ENCODE measurements at places on chromosomes 12 and 14. TPM values are rescaled to one million over a fixed set of nuclear protein-coding genes. Genes with fewer than 3 reads are reported as not detected.
A peak's percentile ranks its signal among the peaks of the same experiment; 100 is the strongest.

Gene VAMP1
- 52.3 TPM for total RNA-seq

Gene AVPR1A
- not detected for total RNA-seq

Gene WNT5B
- total RNA-seq, result not detected

- no peaks in the 10 kb centered on the region for H3K36me3 ChIP-seq
- H3K4me3 ChIP-seq, result no peak overlapping the region
- peaks cover 24% of the 10 kb centered on the region for H3K27me3 ChIP-seq
- H3K4me1 ChIP-seq, result no peaks in the 10 kb centered on the region
These were observed 4.2 kb upstream of the TRHDE start for GRCh38 chr12:72267974-72268373.

GRCh38 chr14:73502017-73502619 lies 11.4 kb downstream of the RIOX1 start:
- H3K27me3 ChIP-seq, result no peaks in the 10 kb centered on the region
- peaks cover 12% of the 10 kb centered on the region for H3K36me3 ChIP-seq
- DNase-seq, result no peak
- H3K4me1 ChIP-seq, result no peaks in the 10 kb centered on the region

Gene GLIPR1L2
- total RNA-seq, result 0.50 TPM

- no peak for DNase-seq
- no peak overlapping the region for H3K27ac ChIP-seq
- H3K4me3 ChIP-seq, result no peak overlapping the region
- H3K36me3 ChIP-seq, result no peaks in the 10 kb centered on the region
These were observed 193.7 kb downstream of the KIF26A start for GRCh38 chr14:104331871-104332605.

- H3K27me3 ChIP-seq, result no peaks in the 10 kb centered on the region
- peaks cover 20% of the 10 kb centered on the region for H3K4me1 ChIP-seq
- no peaks in the 10 kb centered on the region for H3K36me3 ChIP-seq
- no peak overlapping the region for H3K4me3 ChIP-seq
- H3K27ac ChIP-seq, result no peak overlapping the region
These were observed 322.4 kb downstream of the BCL11B start for GRCh38 chr14:98949481-98950135.

Gene DUSP6
- 60.9 TPM for total RNA-seq

GRCh38 chr14:92914087-92914656 lies 8.8 kb upstream of the CHGA start:
- H3K27ac ChIP-seq, result no peak overlapping the region
- H3K36me3 ChIP-seq, result no peaks in the 10 kb centered on the region
- H3K4me3 ChIP-seq, result no peak overlapping the region
- H3K4me1 ChIP-seq, result no peaks in the 10 kb centered on the region
- peak; percentile 73 for DNase-seq
- peaks cover 16% of the 10 kb centered on the region for H3K27me3 ChIP-seq

DNA sequence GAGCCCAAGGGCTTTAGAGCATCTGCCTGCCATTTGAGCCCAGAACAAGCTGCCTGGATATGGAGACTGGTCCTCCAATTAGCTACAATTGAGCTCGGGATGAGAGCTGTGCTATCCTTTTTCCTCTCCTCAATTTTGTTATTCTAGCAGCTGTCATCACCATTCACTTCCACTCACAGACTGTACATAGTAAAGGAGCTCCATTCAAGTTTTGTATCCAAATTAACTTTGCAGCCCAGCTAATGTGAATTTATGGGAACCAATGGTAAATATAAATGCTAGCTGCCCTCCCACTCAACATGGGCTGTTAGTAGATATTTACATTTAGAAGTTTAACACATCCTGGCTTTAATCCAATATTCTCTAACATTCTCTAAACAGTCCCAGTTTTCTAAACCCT lies 44.6 kb downstream of the BMP4 start:
- no peaks in the 10 kb centered on the region for H3K36me3 ChIP-seq
- DNase-seq, result no peak
- H3K27me3 ChIP-seq, result no peaks in the 10 kb centered on the region
- no peak overlapping the region for H3K4me3 ChIP-seq
- no peaks in the 10 kb centered on the region for H3K4me1 ChIP-seq

GRCh38 chr12:71472441-71472911 lies 32.9 kb downstream of the LGR5 start:
- H3K36me3 ChIP-seq, result no peaks in the 10 kb centered on the region
- no peak for DNase-seq
- no peaks in the 10 kb centered on the region for H3K4me1 ChIP-seq
- H3K27me3 ChIP-seq, result peaks cover 4% of the 10 kb centered on the region

DNA sequence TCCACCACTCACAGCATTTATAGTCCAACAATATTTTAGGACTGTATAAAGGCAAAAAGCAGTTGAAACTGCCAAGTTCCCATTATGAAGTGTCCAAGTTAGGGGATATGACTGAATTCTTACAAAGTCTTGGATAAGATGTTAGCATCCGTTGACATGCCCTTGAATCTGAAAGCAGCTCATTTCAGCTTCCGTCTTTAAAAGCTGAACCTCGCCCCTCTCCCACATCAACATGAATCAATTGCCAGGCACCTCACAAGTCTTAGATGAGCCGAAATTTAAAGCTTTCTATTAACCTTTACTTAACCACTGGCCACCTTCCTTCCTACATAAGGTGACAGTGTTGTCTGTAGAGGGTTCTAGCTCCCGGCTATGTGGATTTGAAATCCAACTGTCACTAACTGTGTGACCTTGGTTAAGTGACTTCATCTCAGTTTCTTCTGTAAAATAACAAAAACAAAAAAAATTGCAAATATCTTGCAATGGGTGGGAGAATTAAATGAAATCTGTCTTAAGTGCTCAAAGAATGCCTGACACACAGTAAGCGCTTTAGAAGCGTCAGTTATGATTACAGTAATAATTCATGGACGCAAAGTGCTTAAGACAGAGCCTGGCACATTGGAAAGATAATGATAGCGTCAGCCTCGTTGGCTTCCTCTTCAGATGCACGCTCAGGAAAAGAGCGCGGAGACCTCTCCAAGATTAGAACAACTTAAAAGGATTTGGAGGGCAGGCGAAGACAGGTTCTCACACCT lies 1.2 kb downstream of the PPP1CC start:
- H3K4me3 ChIP-seq, result peak overlapping the region; percentile 98
- H3K36me3 ChIP-seq, result peaks cover 41% of the 10 kb centered on the region
- H3K27me3 ChIP-seq, result no peaks in the 10 kb centered on the region
- peak; percentile 42 for DNase-seq
- peak overlapping the region; percentile 99 for H3K27ac ChIP-seq

Gene MYF5
- not detected for total RNA-seq

GRCh38 chr12:54723379-54724256 lies 75.5 kb upstream of the DCD start:
- peak; percentile 30 for DNase-seq
- no peaks in the 10 kb centered on the region for H3K4me1 ChIP-seq
- H3K27ac ChIP-seq, result no peak overlapping the region

DNA sequence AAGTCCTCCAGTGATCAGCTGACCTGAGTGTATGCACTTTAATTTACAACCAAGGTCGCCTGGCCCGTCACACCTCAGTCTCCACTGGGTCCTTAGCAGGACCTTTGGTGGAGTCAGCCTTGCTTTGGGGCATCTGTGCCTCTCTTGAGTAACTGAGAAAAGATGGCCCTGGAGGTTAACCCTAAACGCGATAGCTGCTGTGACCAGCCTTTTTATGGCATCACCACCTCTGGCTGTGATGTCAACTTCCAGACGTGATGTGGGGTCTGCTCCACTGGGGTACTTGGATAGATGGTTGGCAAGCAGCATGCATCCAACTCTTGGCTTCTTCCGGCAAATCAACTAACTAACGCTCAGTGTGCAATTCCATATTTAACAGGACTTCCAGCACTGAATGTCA lies 122.8 kb upstream of the RTL1 start:
- no peaks in the 10 kb centered on the region for H3K4me1 ChIP-seq
- no peaks in the 10 kb centered on the region for H3K27me3 ChIP-seq
- H3K4me3 ChIP-seq, result no peak overlapping the region
- no peak for DNase-seq

GRCh38 chr12:107447336-107447735 lies 238.3 kb upstream of the PWP1 start:
- no peaks in the 10 kb centered on the region for H3K4me1 ChIP-seq
- no peak overlapping the region for H3K27ac ChIP-seq
- peaks cover 1% of the 10 kb centered on the region for H3K36me3 ChIP-seq
- no peak overlapping the region for H3K4me3 ChIP-seq

DNA sequence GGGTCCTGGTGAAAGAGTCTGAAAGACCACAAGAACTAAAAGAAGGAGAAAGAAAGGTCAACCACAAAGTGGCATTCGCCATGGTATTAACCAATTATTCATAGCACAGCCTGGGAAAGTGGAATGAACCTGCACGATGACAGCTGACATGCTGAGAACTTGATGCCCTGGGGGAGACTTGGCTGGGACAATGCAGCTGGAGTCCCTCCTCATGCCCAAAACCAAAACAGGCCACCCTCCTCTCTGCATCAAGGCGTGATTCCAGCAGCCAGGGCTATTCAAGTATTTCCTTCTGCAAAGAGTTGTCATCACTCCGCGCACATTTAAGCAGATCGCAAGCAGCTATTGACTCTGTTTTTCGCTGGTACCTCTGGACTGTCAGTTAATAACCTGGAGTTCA lies 167.1 kb upstream of the NOS1 start:
- no peaks in the 10 kb centered on the region for H3K27me3 ChIP-seq
- no peak overlapping the region for H3K27ac ChIP-seq
- no peak overlapping the region for H3K4me3 ChIP-seq
- no peaks in the 10 kb centered on the region for H3K4me1 ChIP-seq
- DNase-seq, result no peak

Gene TMTC1
- total RNA-seq, result 0.04 TPM

DNA sequence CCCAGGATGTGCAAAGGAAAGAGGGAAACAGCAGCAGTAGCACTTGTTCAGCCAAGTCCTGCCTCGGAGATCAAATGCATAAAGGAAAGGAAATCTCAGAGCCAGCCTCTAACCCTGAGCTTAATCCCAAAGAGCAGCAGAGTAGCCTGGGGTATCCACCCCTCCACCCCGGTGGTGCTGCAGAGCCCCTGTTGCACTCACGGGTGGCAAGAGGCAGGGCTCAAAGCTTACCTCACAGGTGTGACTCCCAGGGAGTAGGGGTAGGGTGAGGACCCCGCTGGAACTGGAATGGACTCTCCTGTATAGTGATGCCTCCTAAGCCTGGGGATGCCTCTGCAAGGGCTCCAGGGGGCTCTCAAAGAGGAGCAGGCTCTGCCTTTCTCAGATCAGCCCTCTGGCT lies 211.1 kb downstream of the CACNA1C start:
- no peaks in the 10 kb centered on the region for H3K36me3 ChIP-seq
- peaks cover 6% of the 10 kb centered on the region for H3K4me1 ChIP-seq
- H3K27ac ChIP-seq, result no peak overlapping the region
- no peaks in the 10 kb centered on the region for H3K27me3 ChIP-seq

Gene RNASE3
- not detected for total RNA-seq

DNA sequence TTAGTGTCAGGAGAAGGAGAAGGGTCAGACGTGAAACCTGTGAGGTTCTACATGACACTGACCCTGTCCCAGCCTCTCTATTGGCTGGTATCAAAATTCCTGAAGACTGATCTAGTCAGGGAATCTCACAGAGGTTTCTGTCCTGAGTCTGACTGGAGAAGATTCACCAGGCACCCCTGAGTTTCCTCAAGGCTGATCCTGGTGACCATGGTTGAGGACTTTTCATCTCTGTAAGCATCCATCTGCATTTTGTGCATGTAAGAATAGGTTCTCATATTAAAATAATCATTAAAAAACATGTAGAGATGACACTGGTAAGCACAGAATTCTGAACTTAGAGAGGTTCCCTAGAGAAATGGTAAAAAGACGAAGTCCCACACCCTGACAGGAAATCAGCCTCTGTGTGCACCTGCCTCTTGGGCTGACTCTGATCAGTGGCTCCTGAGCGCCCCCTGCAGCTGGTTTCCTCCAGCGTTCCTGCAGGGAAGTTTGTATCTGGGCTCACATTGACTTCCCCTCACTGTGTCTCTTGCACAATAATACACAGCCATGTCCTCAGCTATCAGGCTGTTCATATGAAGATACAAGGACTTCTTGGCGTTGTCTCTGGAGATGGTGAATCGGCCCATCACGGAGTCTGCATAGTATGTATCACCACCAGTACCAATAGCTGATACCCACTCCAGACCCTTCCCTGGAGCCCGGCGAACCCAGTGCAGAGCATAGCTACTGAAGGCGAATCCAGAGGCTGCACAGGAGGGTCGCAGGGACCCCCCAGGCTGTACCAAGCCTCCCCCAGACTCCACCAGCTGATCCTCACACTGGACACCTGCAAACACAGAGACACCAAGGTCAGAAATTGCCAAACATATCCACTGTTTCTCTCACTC lies 991.9 kb downstream of the TMEM121 start:
- H3K4me1 ChIP-seq, result peaks cover 13% of the 10 kb centered on the region
- DNase-seq, result peak; percentile 92
- no peak overlapping the region for H3K4me3 ChIP-seq
- H3K36me3 ChIP-seq, result no peaks in the 10 kb centered on the region

Gene SERPINA5
- not detected for total RNA-seq

Gene PGAM5
- 74.0 TPM for total RNA-seq

DNA sequence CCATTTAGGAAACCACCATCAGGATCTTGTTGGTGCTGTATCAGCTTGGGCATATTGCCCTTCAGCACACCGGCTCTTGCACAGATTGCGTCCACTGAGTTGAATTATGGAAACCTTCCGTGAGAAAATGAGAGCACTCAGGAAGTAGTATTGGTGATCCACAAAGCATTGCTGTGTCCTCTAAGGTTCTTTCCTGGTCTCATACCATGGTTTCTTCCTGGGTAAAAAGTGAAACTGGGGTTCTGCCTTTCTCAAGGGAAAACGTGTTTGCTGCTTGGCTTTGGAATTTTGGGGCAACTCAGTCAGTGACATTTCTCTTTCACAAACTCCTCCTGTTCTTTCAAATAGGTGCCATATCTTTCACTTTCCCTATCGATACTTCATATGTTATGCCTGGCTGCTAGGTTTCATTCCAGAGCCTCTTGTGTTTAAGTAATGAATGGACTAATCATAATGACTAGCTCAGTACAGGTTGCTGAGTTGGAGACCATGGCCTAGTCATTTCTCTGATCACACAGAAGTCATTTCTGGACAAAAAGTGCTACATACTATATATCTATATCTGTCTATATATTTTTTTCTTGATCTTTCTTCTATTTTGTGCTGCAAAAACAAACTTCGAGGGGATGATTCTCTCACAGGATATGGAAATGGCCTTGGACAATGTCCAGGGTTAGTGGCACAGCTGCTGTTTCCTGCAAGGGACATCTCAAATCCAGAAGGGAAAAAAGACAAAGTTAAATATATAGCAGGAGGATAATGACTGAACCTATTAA lies 423.4 kb downstream of the ZFP36L1 start:
- peak; percentile 20 for DNase-seq
- H3K27me3 ChIP-seq, result no peaks in the 10 kb centered on the region
- peak overlapping the region; percentile 55 for H3K27ac ChIP-seq
- no peaks in the 10 kb centered on the region for H3K36me3 ChIP-seq
- H3K4me1 ChIP-seq, result peaks cover 46% of the 10 kb centered on the region

GRCh38 chr14:59176765-59177164 lies 11.7 kb upstream of the DAAM1 start:
- H3K4me3 ChIP-seq, result no peak overlapping the region
- no peak overlapping the region for H3K27ac ChIP-seq
- no peaks in the 10 kb centered on the region for H3K4me1 ChIP-seq
- H3K27me3 ChIP-seq, result peaks cover 4% of the 10 kb centered on the region

Gene KITLG
- total RNA-seq, result 0.23 TPM

Gene SAMD15
- total RNA-seq, result 0.25 TPM

Gene OR11G2
- not detected for total RNA-seq

GRCh38 chr12:125440399-125440798 lies 375.2 kb downstream of the AACS start:
- no peaks in the 10 kb centered on the region for H3K4me1 ChIP-seq
- no peak overlapping the region for H3K4me3 ChIP-seq
- peaks cover 3% of the 10 kb centered on the region for H3K27me3 ChIP-seq
- no peak for DNase-seq

Data from activated CD4-positive, alpha-beta T cell treated with anti-CD3 and anti-CD28 coated beads for 36 hours (primary cell).